ENCODE measurements at places on chromosomes 12 and 14. TPM values are rescaled to one million over a fixed set of nuclear protein-coding genes. Genes with fewer than 3 reads are reported as not detected.

The R3HDM2 gene
- 81.0 TPM for total RNA-seq

The ALDH2 gene
- 329 TPM for total RNA-seq

The ADAM21 gene
- total RNA-seq, result not detected

The FIGNL2 gene
- 1.5 TPM for total RNA-seq

The ASPG gene
- 5.3 TPM for total RNA-seq

The POTEM gene
- total RNA-seq, result not detected

The SIX6 gene
- total RNA-seq, result not detected

The C3AR1 gene
- total RNA-seq, result 45.0 TPM

The SPTB gene
- 3.0 TPM for total RNA-seq

The OR6S1 gene
- total RNA-seq, result not detected

The ZBTB42 gene
- total RNA-seq, result 12.3 TPM

The TAS2R20 gene
- total RNA-seq, result 1.2 TPM

The KLRD1 gene
- 13.3 TPM for total RNA-seq

The ACOT6 gene
- not detected for total RNA-seq
